Stimulated activated CD8-positive, alpha-beta memory T cell treated with anti-CD3 and anti-CD28 coated beads, Interleukin-15, amount 100 ng/mL, for 48 hours (primary cell): ENCODE measurements at places on chromosomes 12 and 14.
A peak's percentile ranks its signal among the peaks of the same experiment; 100 is the strongest.

DNA sequence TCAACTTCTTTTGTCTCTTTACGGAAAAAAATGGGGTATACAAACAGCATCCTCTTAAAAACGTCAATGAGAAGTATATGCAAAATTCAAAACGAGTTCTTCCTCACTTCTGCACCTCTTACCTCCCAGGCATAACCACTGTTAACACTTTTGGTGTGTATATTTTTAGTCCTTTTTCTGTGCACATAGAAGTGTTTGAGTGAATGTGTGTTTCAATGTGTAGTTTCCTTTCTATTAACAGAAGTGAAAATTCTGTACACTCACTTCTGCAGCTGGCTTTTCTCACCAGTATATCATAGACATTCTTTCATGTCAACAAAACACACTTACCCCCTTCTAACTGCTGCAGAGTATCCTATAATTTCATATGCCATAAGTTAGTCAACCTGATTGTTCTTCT lies 5.4 kb downstream of the UBR7 start:
- DNase-seq, result no peak

GRCh38 chr14:37369425-37369824 lies 171.7 kb downstream of the MIPOL1 start:
- no peak for DNase-seq

DNA sequence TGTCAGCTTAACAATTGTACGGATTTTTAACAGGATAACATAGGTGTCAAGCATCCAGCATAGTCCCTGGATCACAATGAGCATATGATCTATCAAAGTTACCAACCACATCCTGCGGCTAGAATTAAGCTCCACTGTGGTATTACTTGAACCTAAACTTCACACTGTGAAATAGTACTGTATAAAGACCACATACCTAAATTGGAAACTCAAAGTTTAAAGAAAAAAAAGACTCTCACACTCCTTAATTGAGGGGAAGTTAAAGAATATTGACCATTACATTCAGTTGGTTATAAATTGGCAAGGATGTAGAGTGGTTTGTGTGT lies 133.0 kb upstream of the PZP start:
- DNase-seq, result no peak

DNA sequence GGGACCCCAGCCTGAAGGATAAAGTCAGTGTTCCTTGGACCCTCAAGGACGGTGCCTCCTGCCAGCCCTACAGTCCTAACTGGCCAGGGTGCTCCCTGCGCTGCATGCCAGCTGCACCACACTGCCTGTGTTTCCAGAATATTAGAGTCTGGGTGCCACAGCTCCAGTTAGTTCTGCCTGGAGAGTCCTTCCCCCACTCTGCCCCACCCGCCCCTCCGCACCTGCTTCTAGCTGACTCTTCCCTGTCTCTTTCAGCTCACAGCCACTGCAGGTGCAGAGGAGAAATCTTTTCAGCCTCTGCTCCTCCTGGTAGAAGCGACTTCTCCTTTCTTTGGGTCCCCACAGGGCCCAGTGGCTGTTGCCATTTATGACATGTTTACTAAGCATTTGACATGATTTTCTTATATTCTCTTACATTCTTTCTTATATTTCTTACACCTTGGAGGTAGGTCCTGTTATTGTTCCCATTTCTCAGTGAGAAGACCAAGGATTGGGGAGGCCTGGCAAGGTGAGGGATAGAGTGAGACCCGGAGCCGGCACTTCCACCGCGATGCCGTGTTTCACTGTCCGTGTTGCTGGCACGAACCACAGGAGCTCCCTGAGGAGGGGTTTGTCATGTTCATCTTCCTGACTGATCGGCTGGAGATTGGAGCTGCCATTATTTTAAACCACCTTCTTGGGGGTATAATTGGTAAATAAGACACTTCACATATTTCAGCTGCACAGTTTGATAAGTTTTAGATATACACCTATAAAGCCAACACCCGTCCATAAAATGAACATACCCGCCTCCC lies 29.4 kb downstream of the SYNE3 start:
- no peak for DNase-seq

GRCh38 chr12:30930238-30930637 lies 3.7 kb downstream of the TSPAN11 start:
- no peak for DNase-seq

DNA sequence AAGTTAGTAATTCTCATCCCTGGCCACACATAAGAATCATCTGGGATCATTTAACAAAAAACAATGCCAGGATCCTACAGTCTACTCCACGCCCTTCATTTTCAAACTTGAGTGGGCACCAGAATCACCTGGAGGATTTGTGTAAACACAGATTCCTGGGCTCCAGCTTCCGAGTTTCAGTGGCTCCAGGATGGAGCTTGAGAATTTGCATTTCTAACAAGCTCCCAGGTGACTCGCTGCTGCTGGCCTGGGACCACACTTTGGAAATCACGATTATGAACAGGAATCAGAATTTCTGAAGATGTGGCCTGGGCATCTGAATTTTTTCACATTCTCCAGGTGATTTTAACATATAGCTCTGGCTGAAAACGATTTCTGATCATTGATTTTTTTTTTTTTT lies 234.8 kb downstream of the CACNA1C start:
- DNase-seq, result no peak

GRCh38 chr12:4506870-4507269 lies 31.8 kb upstream of the RAD51AP1 start:
- no peak for DNase-seq

DNA sequence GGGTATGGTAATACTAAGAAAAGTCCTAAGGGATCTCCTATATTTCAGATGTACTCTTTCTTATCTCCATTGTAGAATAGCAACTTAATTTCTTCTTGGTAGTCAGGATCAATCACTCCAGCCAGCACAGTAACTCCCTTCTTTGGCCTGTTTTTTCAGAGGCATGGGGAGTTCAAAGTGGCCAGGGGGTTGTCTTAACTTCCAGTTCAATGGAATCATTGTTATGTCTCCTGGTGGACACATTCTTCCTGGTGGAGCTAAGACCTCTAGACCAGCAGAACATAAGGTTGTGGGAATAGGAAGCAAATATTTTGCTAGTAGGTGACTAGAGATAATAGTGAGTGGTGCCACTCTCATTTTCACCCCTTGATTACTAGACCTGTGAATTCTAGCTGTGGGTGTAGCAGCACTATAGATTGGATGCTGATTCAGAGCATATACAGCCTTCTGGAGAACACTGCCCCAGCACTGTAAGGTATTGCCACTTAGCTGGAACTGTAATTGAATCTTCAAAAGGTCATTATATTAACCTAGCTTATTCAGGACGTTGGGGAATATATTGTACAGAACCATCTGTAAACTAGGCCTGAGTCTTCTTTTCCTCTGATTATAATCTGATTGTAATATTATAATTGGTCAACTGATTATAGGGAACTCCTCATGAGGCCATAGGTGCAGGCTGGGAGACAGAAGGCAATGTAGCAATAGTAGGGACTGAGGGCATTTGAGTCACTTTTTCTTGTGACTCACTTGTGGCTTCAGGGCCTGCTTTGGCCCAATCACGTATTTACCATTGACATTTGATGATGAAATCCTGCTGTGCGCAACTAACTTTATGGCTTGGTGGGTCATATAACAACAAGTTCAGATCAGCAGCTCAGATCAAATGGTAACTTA lies 60.2 kb upstream of the ATP2B1 start:
- peak; percentile 29 for DNase-seq

DNA sequence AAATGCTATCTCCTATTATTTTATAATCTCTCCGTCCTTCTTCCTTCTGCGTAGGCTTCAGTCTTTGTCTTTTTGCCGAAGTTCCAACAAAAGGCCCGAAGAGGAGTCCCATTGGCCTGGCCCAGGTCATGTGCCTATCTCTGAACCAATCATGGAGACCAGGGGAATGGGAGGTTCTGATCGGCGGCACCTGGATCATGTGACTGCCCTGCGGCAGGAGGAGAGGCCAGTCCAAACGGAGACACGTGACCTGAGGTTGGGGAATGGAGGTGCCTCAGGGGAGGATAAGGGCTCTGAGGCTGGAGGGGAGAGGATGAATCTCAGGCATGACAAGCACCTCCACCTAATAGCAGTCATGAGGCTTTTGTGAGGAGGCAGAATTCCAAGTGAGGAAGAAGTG lies 86.0 kb downstream of the AACS start:
- no peak for DNase-seq

GRCh38 chr12:77940011-77940423 lies 109.3 kb downstream of the NAV3 start:
- DNase-seq, result no peak

DNA sequence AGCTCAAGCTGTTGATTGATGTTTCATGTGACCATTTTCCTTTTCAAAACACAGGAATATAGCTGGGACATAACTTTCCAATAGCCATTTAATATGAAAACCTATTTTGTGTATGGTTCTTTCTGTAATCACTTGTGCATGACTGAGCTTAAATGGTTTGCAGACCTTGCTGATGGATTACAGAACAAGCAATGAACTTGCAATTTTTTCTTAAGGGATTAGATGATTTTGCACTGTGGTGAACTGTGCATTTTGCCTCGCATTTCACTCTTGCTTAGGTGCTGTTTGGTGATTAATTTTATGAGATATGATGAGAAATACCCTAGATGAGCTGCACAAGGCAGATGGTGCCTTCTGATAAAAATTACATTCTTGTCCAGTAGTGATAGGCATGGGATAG lies 419.0 kb upstream of the FBXO33 start:
- no peak for DNase-seq

DNA sequence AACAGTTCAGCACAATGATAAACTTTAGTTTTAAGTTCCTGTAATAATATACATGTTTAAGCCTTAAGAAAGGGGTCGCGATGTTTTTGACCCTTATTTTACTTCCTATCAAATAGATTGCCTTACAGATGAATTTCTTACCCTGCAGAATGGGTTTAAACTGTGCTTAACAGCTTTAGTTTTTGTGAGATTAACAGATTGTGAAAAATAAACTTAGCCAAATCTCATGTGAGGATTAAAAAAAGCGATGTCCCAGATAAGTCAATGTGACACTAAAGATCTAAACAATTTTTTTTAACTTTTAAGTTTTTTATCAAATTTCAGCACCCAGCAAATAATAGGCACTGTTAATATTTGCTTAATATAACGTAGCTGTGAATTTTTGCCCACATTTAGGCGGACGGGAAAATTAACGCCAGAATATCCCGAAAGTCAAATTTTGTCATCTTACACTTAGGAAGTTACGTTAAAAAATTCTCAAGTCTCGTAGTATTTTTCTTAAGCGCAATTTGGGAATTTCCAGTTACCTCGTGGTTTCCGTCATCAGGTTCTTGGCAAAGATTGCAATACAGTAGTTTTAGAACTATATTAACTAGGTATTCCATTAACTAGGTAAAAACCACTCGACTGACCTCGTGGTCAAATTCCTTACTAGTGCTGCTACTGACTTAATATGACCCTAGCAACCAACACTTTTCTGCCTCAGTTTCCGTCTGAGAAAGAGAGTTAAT lies 1.2 kb downstream of the HNRNPC start:
- no peak for DNase-seq

- no peak for DNase-seq
Measured at GRCh38 chr12:66942741-66943465, 264.0 kb upstream of the GRIP1 start.

DNA sequence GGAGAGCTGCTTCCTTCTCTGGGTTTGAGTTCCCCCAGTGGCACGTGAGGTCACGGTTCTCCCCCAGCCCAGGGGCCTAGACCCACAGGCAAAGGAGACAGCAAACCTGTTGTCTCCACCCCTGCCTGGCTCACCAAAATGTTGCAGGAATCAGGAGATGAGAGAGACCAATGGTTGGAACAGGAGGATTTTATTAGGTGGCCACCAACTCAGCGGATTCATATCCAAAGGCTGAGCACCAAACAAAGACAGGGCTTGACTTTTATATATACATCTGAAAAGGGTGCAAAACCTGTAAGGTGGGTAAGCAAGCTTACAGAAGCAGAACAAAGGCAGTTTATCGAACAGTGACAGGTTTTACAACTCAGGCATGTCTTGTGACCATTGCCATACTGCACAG lies 9.2 kb upstream of the ADAM21 start:
- DNase-seq, result no peak

DNA sequence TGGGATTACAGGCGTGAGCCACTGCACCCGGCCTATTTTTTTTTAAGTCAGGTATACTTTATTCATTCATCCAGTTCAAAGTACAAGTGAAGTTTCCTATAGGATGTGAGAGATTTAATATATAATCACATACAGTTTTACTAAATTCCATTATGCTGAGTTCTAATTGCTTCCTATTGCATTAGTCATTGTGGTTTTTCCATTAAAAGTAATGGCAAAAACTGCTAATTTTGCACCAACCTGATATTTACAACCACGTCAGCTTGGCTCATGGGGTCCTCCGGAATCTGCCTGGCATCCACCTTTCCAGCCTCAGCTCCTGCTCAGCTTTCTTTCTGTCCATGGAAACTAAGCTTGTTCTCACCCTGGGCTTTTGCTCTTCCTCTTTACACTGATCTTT lies 67.0 kb upstream of the CSRP2 start:
- no peak for DNase-seq

DNA sequence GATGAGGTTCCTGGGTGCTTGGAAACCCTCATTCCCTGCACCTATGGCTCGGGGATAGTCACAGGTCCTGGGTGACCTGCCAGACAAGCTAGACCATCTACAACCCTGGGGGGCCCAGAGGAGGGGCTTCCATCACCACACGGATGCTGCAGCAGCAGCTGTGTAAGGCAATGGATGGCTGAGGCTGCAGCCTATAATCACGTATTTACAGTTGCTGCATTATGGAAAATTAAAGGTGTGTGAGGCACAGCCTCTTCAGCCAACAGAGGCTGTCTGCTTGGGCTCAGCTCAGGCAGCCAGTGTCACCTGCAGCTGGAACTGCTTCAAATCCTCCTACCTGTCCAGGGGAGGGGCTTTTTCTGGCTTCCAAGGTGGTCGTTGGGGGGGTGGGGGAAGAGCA lies 268.1 kb downstream of the CACNA1C start:
- DNase-seq, result no peak

DNA sequence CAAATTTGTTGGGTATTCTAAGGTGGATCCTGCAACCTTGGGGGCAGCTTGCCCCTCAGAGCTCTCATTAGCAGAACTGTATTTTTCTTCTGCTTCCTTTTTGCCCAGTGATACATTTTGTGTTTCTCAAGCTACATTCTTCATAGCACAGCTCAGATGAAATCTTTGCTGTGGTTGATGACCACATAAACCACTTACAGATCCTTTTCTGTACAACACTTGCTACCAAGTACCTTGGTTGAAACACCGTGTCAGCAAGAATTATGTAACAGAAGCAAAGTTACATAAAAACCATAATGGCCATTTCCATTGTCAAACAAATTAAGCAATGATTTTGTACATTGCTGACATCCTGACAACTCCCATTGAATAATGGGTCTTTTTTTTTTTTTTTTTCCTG lies 9.7 kb upstream of the PLBD1 start:
- DNase-seq, result no peak
